ENCODE measurements at places on chromosomes 3 and 15.

- DNase-seq: no peak
Observed at GRCh38 chr3:159953325-159954085, 35.1 kb upstream of the IL12A start.

GRCh38 chr15:37004373-37004869 is 95.9 kb downstream of the MEIS2 start:
- DNase-seq: no peak

- DNase-seq: no peak
Observed at GRCh38 chr15:26103002-26103404, 239.9 kb upstream of the ATP10A start.

- no peak for DNase-seq
Observed at GRCh38 chr3:58266577-58266976, 29.0 kb downstream of the ABHD6 start.

DNA sequence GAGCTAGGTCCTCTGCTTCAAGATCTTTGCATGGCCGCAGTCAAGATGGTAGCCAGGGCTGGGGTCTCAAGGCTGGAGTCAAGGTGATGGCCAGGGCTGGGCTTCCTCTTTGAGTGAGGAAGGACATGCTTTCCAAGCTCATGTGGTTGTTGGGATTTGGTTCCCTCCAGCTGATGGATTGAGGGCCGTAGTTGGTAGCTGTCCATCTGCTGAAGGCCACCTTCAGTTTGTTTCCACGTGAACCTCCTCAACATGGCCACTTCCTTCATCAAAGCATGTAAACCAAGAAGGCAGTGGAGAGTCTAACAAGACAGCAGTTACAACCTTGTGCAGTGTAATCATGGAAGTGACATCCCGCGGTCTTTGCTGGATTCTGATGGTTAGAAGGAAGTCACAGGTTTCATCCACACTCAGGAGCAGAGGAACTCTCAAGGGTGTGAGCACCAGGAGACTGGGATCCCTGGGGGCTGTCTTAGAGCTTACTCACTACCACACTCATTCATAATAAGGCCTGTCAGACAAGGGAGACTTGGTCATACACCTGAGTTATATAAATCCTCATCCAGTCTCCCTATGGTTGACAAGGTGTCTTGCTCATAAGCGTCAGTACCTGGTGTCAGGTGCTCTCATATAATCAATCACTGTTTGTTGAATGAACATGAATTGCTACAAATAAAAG is 42.1 kb downstream of the ABHD5 start:
- DNase-seq: no peak

DNA sequence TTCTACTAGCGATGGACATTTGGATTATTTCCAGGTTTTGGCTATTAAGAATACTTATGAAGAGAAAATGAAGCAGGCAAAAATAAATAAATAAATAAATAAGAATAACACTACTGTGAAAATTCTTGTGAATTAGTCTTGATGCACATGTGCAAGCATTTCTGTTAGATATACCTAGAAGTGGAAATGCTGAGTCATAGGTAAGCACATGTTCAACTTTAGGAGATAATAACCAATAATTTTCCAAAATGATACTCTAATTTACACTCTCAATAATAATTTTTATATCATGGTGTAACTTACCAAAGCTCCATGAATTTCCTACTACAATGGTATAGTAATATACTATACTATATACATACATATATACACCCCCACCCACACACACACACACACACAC is 23.4 kb downstream of the EMC4 start:
- no peak for DNase-seq

DNA sequence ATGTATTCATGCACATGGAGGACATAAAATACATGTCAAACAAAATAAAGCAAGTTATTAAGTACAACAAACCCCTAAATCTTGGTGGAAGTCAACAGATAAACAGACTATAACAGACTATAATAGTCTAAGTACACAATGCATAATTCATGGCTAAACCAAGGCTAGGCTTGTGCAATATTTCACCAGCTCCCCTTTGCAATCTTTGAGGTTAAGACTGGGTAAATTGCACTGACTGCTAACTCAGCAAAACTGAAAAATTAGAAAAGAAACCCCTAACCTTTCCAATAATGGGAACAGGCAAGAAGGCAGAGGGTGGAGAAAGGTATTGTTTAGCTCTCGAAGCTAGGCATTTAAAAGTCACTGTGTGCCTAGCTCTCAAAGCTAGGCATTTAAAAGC is 304.9 kb upstream of the WNT5A start:
- no peak for DNase-seq

GRCh38 chr15:59260090-59260489 is 53.4 kb downstream of the LDHAL6B start:
- peak; percentile 31 for DNase-seq

DNA sequence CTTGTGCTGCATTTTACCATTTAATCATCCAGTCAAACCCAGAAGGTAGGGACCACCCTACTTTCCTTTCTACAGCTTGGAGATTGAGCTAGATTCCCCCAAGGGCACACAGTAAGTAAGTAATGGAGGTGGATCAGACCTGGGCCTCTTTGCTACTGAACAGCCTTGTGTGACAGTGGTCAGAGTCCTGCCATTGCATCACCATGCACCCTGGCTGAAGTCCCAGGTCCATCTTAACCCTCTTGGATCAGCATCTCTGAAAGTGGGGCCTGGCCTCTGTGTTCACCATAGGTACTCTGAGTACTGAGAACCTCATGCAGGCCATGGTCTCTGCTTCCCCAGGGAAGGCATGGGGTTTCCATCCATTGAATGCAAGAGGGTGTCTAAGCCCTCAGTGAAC is 34.5 kb upstream of the ATP10A start:
- DNase-seq: no peak

GRCh38 chr15:76501011-76501410 is 164.4 kb downstream of the ISL2 start:
- DNase-seq: no peak

DNA sequence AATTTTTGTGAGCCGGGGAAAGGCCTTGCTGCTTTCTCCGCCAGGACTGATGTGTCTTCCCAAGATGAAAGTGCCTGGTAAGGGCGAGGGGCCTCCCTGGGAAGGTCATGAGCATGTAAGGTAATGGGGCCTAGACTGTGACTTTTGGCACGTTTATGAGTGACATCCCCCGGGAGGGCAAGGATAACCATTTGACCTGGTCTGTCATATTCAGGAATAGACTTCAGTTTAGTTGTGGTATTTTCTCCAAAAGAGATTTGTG is 631 bp upstream of the CNBP start:
- no peak for DNase-seq

GRCh38 chr15:52295421-52296001 is at the start of gene MYO5C:
Gene MYO5C, minus strand, starts transcription at chr15:52295804. Its CDS starts 168 bp downstream, at chr15:52295636.
- no peak for DNase-seq

GRCh38 chr3:102514241-102514640 is 79.4 kb downstream of the ZPLD1 start:
- DNase-seq: no peak

DNA sequence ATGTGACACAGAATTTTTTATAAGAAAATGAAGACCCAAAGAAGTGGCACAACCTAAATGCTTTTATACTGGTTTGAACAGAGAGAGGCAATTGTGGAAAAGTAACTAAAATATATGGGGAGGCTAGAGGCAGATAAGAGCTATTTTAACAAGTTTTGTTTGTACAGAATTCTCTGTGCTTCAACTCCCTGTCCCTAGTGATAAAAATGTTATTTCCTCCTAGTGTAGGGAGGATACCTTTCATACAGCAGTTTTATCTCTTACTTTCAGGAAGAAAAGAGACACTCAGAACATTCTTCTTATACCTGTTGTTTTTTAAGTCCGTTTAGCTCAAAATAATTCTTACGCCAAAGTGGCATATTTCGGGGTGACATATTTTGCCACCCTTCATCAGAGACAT is 21.2 kb upstream of the ZNF639 start:
- no peak for DNase-seq

DNA sequence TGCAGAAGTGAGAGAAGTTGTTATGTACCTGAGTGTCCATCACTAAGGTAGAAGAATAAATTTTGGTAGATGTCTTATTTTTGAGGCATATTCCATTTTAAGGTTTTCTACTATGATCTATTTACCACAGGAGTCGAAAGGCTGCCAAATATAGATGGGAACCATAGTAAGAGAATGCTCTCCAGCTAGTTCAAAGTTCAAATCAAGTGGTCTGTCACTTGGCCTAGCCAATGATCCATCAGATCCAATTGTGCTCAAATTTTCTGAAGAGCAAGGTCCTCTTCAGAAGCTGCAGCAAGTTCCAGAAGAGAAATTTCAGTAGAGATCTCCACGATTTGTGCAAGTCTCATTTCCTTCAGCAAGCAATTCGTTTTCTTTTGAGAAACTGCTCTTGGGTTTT is 10.9 kb downstream of the PROS1 start:
- no peak for DNase-seq

- DNase-seq: no peak
Observed at GRCh38 chr3:196246612-196247308, 30.4 kb downstream of the SLC51A start.

DNA sequence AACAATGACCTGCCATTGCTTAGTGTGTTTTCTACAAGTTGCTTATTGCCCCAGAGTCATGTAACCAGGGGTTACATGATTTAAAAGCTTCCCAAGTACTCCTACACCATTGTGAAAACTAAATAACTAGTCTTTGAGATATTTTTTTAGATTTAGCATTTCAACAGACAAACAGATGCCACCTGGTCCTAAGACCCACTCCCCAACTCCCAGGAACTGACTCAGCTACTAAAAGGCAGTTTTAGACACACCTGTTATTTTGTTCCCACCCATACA is 28.1 kb upstream of the KBTBD12 start:
- DNase-seq: no peak

DNA sequence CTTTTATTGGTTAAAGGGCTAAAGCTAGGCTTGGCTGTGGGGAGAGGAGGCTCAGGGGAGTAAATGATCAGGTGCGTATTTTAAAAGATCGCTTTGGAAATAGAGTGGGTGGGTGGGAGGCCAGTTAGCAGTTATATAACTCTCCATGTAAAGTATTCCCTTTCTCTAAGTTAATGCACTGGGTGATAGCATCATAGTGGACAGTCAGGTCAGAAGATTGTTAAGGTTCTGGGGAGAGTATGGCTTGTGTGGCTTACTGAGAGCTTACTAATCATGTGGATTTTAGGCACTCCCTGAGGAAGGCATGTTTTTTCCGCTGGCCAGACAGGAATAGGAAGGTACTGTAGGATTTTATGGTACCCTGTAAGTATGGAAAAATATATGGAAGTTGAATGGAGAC is 6.3 kb upstream of the EIF3J start:
- no peak for DNase-seq

DNA sequence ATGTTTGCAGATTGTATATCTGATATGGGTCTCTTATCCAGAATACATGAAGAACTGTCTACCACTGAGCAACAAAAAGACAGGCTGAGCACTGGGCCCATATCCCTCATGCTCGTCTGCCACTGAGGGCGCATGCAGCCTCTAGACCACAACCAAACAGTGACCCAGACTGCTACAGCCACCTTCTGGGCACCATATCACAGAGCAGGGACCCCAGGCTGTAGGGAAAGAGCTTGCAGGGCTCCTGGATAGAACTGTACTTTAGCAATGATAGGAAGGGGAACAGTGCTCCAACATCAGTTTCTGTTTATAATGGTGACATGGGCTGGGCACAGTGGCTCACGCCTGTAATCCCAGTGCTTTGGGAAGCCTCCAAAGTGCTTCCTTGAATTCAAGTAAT is 40.2 kb upstream of the TMEM87A start:
- DNase-seq: no peak

GRCh38 chr3:24387493-24387892 is 107.2 kb downstream of the THRB start:
- no peak for DNase-seq

DNA sequence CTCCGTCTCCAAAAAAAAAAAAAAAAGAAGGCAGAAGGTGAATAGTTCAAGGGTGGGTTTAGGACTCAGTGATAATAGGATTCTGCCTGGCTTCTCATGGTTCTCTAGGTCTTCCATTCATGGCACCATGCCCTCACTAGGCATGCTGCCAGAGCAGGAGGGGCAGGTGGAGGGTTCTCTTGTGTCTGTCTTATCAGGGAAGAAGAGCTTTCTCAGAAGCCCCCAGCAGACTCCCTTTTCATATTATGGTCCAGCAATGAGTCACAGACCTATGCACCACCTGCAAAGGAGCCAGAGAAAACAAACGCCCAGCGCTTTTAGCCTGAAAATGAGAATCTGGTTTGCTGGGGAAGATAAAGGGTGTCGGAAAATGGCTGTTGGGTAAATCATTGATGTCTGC is 3.0 kb downstream of the CCR2 start:
- no peak for DNase-seq

DNA sequence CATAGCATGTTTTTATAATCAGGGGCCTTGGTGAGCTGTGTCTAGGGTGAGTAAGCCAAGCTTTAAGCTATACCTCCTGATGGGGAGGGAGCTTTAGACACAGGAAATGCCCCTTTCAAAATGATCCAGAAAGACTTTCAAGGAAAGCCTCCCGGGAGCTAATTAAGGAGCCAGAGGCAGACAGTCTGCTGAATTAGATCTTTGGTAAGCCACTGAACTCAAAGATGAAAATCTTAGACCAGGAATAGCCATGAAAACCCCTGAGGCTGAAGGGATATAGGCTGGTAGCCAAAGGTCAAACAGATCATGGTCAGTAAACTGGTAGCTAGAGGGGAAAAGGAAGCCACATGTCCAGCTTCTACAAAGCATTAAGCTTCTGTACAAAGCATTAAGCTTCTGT is 42.7 kb upstream of the GAP43 start:
- DNase-seq: no peak

GRCh38 chr3:183553334-183554026 is 2.0 kb downstream of the KLHL6 start:
- no peak for DNase-seq

- DNase-seq: peak; percentile 8
Observed at GRCh38 chr15:79849789-79850188, 47.0 kb downstream of the MTHFS start.

- no peak for DNase-seq
Observed at GRCh38 chr3:196207833-196208607, 3.2 kb downstream of the ZDHHC19 start.

DNA sequence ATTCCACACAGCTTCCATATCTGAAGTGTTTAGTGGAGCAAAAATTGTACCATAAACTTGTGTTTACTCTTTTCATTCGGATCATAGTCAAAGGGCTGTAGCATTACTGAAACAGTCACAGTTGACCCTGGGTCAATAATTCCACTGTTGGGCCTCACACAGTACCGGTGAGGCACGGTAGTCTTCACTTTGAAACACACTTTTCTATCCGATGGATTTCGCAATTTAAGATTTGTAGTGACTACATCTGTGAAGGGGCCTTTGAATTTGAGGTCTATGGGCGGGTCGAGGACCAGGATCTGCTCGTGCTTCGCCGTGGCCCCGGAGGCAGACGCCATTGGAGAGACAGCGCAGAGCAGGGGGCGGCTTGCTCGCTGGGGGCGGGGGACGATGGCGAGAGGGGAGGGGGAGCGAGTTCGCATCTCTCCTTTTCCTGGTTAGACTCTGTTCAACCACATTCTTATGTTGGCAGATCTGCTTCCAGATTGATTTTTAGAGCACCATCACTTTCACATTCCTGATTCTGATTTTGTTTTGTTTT is 19.8 kb downstream of the RLBP1 start:
- no peak for DNase-seq

Data from anterior cingulate cortex (tissue), 58 donors.